ENCODE measurements at places on chromosomes 11 and 22.

GRCh38 chr11:100810146-100810545, 123.1 kb downstream of the ARHGAP42 start:
- no peak for DNase-seq

DNA sequence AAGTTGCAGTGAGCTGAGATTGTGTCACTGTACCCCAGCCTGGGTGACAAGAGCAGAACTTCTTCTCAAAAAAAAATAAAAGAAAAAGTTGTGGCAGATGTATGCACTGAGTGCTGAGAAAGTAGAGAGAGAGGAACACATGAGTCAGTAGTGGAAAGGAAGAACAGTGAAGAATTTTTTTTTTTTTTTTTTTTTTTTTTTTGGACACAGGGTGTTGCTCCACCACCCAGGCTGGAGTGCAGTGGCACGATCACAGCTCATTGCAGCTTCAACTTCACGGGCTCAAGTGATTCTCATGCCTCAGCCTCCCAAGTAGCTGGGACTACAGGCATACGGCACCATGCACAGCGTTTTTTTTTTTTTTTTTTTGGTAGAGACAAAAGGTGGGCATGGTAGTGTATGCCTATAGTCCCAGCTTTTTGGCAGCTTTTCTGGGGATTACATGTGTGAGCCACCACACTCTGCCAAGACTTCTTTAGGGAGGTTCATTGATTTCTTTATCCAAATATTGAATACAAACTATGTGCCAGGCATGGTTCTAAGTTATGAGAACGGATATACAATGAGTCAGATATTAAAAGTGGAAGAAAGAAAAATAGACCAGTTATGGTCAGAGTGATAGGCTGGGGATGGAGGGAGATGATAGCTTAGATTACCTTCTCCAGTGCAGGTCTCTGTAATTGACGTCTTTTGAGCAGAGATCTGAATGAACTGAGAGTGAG, 62.0 kb downstream of the YAP1 start:
- peak; percentile 68 for DNase-seq

DNA sequence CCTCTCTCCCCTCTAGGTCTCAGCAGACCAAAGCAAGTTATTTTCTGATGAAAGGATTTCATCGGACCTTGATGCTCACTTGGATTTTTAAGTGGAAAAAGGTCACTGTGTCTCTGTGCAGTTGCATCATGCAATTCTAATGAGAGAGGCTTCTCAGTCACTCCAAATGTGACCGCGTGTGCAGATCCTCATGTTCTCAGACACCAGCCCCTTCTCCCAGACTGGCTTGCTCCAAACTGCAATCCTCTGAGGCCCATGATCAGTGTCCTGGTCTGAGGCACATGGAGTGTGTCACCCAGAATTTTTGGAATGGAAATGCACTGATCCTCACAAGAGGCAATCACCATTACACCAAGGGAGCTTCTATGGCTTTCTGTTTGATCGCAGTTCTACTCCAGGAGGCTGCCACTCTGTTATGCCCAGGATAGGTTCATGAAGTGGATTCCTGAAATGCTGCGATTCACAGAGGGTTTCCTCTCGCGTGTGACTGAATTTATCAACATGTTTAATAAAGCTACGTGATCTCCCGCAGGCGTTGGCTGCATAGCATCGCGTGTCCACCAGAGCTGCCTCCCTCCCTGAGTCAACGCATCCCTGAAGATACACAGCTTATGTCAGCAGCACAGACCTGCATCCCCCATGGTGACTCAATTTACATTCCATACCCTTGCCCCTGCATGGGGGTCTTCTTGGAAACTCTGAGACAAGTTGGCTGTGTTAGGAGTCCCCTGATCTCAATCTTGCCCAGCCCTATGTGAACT, 544.6 kb upstream of the B3GAT1 start:
- DNase-seq: no peak

GRCh38 chr11:124670732-124671131, 2.8 kb downstream of the SIAE start:
- no peak for DNase-seq

DNA sequence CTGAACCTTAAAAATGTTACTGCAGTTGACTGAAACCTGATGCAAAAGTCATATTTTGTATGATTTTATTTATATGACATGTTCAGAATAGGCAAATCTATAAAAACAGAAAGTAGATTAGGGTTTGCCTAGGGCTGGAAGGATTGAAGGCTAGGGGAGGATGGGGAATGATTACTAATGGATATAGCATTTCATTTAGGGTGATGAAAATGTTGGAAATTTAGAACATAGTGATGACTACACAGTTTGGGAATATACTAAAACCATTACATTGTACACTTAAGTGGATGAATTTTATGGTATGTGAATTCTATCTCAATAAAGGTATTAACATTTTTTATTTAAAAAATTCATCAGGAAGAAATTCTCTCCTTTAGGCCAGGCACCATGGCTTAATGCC, 22.9 kb upstream of the PAFAH1B2 start:
- DNase-seq: no peak

DNA sequence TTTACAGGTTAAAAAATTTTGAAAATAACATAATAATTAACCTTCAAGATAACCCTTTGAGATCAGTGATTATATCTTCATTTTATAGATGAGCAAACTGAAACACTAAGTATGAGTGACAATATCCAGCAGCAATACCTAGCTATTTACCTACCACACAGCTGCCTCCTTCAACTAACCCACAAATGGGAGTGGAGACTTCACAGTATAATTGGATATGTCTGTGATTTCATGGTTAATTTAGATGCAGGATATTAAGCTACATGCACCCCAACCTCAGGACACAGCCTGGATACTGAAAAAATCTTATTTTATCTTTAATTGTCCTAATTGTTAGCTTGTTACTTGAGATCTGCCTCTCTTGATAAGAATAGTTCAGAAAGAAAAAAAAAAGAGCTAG, 297.2 kb upstream of the ANO5 start:
- DNase-seq: no peak

- DNase-seq: no peak
Observed at GRCh38 chr11:79110796-79111195, 330.0 kb downstream of the TENM4 start.

DNA sequence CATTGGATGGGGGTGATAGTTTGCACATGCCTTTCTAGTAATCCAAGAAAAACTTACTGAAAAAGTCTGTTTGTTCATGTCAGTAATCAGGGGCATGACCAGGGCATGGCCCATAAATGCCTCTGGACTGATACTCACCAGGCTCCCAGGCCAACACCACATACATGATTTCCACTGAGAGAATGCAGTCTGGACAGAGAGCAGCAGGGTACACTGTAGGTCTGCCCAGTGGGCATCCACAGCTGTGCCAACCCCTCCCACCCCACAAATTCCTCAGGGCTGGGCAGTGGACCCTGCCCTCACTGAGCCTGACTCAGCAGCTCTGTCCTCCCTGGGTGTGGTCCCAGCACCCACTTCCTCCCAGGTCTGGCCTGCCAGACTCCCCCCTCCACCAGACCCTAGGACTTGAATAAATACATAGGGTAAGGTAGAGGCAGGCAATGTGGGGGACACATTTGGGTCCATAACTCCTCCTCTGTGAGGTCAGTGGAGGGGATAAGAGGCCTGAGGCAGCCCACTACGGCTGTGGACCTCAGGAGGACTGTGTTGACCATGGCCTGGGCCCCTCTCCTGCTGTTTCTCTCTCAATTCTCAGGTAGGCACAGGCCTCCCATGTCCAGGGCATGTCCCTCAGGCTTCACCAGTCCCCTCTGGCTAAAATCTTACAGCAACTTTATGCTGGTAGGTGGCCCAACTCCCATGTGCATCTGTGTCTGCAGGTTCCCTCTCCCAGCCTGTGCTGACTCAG, 92.2 kb upstream of the TOP3B start:
- DNase-seq: peak; percentile 96

GRCh38 chr11:57453543-57454177, 6.7 kb upstream of the RTN4RL2 start:
- no peak for DNase-seq

GRCh38 chr11:97871816-97872215, 1148.9 kb upstream of the CNTN5 start:
- no peak for DNase-seq

All from MG63 (cell line).